ENCODE measurements at places on chromosomes 5 and 9.

DNA sequence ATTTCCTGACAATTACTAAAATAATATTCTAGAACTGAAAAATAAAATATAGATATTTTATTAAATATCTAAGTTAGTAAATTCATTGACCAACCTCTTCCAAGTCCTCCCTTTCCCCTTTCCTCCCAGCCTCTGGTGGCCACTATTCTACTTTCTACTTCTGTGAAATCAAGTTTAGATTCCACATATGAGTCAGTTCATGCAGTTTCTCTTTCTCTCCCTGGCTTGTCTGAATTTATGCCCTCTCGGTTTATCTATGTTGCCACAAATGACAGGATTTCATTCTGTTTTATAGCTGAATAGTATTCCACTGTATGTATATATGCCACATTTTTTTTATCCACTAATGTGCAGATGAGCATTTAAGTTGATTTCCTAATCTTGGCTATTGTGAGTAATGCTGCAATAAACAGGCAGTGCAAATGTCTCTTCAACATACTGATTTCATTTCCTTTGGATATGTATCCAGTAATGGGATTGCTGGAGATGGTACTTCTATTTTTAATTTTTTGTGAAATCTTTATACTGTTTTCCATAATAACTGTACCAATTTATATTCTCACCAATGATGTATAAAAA is 52.3 kb downstream of the WDR36 start:
- no peak for DNase-seq

DNA sequence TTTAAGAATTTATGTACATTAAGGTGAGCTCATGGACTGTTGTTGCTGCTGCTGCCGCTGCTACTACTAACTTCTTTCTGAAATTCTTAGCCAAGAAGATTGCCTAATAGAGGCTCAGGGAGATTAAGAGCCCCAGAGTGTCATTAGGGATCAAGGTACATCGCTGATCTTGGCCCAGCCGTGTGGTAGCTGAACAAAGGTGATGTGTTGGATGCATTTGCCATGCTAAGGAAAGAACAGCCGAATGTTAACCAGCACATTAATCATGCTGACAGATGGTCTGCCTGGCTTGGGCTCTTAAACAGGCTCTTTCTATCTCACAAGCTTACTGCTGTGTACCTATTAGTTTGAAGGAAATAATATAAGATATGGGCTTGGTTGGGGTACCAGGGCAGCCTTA is 137.1 kb downstream of the KCTD16 start:
- DNase-seq: no peak

DNA sequence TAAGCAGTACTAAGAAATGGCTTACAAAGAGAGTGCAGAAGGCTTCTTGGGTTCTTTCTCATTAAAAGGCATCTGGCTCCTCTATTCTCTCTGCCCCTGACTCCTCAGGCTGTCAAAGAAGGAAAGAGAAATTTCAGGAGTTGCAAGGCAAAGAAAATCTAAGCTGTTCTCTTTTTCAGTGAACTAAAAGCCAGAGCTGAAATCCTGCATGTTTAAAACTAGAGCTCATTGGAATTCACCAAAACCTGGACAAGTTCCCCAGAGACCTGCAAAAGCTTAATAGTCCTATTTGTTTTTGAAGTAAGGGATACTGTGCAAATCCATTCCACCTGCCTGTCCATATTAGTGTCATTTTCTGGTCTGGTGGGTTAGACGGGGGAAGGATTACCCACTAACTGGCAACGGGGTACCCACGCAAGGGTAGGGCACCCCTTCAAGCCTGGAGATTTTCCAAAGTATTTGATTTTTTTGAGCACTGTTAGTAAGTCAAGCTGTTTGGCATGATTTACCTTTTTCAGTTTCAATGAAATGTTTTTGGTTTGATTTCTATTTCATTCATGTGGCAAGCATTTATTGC is 179.3 kb downstream of the FSTL4 start:
- no peak for DNase-seq

- DNase-seq: no peak
Observed at GRCh38 chr9:87657190-87657589, 68.7 kb upstream of the CTSL start.

- no peak for DNase-seq
Observed at GRCh38 chr9:33129886-33130881, 37.0 kb downstream of the B4GALT1 start.

DNA sequence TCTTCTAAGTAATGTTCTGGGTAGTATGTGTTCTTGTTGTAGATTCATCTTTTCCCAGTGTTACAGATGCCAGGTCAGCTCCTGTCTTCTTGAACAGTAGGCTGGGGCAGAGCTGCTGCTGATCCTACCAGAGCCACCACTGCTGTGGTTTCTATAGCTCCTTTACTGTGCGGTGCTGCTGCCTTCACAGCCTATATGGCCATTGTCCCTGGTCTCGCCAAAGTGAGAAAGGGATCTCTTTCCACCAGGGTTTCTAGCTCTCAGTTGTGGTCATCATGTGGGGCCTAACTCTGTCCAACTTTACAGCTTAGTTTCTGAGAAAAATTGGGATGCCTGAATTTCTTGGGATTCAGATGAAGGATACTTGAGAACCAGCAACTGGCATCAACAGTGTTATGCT is 70.9 kb upstream of the CER1 start:
- no peak for DNase-seq

GRCh38 chr9:3401221-3401954 is 124.4 kb downstream of the RFX3 start:
- no peak for DNase-seq

- no peak for DNase-seq
Observed at GRCh38 chr5:88235828-88236227, 32.8 kb downstream of the TMEM161B start.

DNA sequence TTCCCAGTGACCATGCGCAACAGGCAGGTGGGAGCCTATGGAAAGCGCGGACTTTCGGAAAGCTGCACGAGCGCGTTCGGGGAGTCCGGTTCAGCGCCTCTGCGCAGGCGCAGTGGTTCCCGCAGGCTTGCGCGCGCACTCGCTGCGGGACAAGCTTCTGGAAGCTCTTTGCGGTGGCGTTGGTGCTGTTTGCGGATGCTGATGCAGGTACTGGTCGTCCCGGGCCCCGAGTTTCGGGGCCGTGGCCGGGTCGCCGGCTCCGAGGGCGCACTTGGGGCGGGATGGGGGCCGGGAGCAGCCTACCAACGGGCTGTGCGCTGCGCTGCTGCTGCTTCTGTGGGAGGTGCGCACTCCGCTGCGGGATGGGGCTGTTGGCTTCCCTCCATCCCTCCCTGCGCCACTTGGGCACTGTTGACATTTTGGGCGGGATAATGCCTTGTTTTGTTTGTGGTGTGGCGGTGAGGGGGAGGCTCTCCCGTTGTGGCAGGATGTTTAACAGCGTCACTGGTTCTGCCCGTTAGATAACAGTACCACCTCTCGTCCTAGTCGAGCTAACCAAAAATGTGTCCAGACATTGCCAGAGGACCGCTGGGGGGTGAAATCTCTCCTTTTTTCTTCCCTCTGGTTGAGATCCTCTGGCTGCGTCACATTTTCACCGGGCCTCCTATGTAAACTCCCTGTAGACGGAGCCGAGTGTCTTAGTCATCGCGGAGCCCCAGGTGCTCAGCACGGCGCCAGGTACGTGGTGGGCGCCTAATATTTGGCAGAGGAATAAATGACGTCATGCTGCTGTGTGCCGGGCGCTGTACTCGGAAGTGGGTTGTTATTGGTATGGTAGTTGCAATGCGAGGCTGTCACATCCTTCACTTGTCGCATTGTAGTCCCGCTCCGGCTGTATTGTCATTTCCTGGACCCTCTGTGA is at the start of gene ZNF483:
TSS of gene ZNF483 (plus strand) at position 124 of the 922 bp plus-strand sequence. CDS start 2,217 bp downstream, outside the sequence.
- peak; percentile 42 for DNase-seq

DNA sequence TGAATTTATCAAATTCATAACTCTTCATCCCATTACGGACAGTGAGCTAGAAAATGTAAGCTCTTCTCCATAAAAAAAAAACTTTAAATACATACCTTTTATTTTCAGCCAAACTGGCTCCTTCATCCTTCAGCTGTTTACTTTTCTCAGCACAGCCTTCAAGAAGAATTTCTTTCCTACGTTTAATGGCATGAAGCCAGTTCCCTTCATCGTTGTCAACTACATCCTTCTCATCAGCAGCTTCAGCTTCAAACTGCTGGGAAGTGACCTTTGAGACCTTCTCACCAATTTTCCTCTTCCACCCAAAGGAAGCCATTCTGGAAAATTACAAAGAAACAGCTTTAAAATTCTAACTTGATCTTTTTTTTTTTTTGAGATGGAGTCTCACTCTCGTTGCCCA is 9.1 kb downstream of the TTC33 start:
- no peak for DNase-seq

DNA sequence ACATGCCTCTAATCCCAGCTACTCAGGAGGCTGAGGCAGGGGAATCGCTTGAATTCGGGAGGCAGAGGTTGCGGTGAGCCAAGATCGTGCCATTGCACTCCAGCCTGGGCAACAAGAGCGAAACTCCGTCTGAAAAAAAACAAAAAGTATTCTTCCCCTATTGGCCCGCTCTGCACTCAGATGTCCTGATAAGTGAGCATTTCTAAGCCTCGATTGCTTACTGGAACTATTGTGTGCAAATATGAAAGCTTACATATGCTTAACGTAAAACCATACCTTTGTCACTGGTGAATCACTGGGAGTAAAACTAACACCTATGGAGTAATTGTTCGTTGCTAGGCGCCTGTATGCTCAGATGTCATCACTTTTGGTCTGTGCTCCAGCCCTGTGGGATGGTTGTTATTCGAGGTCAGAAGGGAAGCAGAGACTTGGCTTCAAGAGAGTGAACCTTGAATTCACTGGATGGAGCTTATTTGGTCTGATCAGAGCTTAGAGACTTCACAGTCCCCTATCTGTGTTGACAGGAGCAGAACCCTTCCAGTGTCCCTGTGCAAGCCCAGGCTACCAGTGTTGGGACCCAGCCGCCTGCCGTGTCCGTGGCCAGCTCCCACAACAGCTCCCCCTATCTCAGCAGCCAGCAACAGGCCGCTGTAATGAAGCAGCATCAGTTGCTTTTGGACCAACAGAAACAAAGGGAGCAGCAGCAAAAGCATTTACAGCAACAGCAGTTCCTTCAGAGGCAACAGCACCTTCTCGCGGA is 25.3 kb upstream of the LTC4S start:
- no peak for DNase-seq

DNA sequence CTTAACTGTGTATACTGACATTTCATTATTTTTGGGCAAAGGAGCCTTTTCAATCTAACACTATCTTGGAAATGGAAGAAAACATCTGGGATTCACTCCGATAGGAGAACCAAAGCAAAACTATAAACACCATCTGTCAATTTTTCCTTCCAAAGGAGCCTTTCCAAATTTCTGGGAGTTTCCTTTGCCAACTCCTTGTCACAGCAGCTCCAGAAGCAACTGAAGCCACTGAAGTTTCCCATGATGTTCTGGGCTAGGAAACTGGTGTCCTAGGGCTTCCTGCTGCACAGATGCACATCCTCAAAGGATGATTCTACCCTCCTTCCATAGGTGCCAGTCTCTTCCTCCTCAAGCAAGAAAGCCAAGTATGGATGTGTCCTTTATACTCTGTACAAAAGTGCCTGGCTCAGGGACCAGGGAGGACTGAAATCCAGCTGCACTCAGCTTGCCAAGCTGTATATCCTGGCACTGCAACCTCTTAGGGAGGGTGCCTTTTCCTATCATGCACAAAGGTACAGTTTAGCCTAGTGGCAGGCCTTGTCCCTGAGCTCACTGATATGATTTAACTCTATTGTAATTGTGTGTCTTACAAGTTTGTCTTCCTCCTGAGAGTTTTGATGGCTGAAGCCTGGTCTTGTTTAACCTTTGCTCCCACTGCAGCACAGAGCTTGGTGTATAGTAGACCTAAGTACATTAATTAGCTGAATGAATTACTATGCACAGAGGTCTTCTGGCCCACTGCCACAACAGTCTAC is 8.4 kb upstream of the UBAP1 start:
- DNase-seq: no peak

GRCh38 chr9:134570711-134571325 is 70.8 kb upstream of the COL5A1 start:
- DNase-seq: no peak

GRCh38 chr9:32384002-32384363 is 460 bp upstream of the ACO1 start:
- DNase-seq: no peak

- DNase-seq: peak; percentile 74
Observed at GRCh38 chr9:136807281-136808074, at the start of gene RABL6. Gene RABL6 (plus strand): TSS chr9:136807948. CDS start chr9:136808197, 249 bp downstream.

Measured in stimulated activated CD8-positive, alpha-beta memory T cell treated with anti-CD3 and anti-CD28 coated beads, Interleukin-15, amount 100 ng/mL, for 4 hours (primary cell).